ENCODE measurements at places on chromosomes 1 and 21.

DNA sequence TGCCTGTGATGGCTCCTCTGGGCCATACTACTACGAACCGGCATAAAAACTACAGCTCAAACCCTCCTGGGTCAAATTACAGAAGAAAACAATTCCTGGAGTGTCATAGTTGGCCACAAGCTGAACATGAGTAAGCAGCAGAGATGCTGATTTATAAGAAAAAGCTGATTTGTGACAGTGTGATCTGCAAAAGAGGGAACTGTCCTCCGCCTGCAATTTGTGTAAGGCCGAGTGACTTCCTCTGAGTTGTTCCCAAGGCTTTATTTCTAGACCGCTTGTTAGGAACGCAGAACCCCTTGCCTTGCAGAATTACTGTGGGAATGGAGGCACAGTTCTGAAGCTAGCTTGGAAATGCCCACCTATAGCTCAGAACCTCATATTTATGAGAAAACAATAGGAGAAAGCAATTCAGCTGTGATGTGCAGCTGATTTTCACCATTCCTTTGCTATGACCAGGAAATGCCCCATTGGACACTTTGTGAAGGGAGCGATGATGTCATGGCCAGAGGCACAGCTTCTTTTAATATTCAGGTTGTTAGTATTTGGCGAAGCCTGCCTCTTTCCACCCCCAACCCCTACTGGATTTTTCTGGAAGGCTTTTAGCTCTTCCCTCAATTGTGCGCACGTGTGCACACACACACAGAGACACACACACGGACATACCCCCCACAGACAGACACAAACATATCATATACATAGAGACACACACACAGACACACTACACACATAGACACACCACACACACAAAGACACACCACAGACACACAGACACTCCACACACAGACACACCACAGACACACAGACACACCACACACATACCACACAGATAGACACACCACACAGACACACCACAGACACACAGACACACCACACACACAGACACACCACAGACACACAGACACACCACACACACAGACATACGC lies 47.6 kb downstream of the IER5 start:
- DNase-seq: peak; percentile 96

DNA sequence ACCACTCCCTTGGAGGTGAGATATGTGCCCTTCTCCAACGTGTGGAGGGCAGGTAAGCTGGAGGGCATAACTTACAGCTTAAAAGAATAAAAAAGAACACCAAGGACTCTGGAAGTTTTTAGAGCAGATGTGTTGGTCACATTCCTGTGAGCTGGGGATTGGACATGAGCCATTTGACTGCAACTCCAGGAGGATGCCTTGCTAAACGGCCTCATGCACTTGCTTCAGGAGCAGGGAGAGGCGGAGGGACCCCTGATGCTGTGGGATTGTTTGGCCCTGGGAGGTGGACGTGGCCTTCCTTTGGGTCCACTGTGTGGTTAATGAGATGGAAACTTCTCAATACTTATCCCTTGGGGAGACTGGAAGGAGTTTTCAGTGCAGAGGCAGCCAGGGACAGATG lies 185.6 kb downstream of the RHOU start:
- DNase-seq: no peak

GRCh38 chr1:9680828-9681227 lies 29.3 kb downstream of the PIK3CD start:
- no peak for DNase-seq

DNA sequence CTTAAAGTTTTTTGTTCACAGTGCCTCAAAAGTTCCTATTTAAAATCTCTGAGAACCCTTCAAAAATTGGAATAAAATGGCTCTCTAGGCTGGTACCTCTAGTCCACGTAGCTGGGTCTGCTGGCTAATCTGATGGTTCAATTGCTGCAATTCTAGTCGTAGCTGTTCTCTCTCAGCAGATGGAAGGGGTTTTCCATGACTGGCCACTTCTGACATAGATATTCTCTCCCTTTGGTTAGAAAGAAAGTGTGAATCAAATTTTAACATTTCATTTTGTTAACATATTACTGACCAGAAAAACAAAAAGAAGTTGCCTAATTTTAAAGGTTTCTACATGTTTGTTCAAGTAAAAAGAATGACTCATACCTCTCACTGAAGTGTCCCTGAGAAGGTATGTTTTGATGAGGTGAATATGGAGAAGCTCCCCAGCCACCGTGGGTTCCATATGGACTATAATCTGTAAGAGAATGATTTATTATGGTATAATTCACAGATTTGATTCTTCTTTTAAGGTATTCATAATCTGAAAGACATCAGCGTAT lies 29.3 kb upstream of the SERPINC1 start:
- no peak for DNase-seq

DNA sequence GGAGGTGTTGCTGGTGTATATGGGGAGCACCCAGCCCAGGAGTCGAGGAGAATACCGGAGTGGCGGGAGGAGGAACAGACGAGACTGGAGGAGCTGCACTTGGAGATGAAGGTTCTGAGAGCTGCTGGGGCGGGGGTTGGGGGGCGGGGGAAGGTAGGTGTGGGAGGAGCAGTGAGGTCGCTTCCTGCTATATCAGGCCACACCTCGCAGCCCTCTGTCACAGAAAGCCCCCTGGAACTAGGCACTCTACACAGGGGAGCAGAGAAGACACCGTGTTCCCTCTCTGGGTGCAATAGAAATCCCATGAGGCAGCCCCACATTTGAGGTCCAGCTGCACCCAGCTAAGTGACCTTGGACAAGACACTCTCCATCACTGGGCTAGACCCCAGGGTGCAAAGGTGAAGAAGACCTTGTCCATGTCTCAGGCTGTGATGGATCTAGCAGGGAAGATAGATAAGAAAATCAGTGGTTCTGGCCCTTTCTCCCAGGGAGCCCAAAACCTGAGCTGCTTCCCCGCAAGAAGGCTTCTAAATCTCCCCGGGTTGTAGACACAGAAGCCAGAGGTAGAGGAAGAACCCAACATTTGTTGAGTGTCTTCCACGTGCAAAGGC lies 155.8 kb upstream of the EDN2 start:
- no peak for DNase-seq

DNA sequence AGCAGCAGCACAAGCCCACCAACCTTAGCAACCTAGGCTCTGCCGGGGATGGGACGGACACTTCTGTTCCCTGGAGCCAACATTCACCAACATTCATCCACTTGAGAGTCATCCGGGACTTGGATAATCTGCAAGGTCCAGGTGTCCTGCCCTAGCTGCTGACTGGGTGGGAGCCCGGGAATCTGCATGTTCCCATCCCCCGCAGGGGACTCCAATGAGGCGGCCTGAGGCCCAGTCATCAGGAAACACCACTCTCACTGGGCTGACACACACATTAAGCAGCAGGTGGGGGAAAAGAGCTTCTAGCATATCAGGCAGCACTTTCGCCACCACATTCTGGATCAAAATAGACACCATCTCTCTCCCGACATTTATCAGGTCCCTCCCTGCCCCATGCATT lies 38.4 kb upstream of the CCSAP start:
- no peak for DNase-seq

- peak; percentile 91 for DNase-seq
Observed at GRCh38 chr1:109617291-109617801, 2.1 kb downstream of the GNAT2 start.

- DNase-seq: peak; percentile 8
Observed at GRCh38 chr1:97006044-97006661, 284.6 kb downstream of the PTBP2 start.

DNA sequence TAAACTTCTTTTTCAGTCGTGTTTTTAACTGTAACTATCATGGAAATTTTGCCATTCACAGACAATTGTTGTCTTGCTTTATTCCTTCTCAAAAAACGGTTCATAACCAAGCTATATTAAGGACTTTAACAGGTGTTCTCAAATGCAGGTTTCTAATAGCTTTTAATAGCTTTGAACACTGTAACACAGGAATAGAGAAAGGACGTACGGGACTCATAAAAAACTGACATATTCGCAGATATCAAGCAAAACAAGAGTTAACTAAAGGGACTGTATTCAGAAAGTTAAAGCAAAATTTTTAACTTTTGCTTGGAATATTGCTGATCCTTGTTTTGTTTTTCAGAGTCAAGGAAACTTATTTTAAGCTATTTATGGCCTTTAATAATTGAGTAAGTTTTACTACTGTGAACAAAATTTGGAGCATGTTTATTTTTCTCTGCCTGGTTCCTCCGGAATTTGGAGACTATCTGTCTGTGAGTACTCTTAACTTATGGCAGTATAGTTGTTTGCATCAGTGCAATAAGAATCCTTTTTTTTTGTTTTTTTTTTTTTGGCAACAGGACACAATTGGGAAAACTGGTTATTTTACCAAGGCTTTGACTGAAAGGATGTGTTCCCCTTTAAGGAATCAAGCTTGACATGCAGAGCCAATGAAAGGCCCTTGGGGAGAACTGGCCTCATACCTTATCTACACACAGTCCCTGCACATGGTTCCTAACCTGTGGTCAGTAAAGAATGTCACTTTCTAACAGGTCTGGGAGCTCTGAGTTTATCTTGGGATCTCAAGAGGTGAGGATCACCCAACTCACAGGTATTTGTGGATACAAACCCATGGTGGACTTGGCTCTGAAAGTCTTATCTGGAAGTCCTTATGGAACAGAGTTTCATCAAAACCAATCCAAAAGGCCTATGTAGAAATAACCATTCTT lies 5.8 kb upstream of the CD46 start:
- DNase-seq: no peak

DNA sequence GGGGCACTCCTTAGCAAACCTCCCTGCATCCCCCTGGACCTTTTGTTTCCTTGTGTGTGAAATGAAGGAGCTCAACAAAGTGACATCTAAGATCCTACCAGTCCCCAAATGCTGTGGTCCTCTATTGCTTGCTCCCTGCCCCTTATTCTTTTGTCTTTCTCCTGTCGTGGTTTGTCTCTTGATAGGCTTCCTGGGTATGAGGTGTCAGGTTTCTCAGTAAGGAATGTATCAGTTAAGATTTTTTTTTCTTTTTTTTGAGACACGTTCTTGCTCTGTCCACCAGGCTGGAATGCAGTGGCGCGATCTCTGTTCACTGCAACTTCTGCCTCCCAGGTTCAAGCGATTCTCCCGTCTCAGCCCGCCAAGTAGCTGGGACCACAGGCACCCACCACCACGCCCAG lies 16.8 kb downstream of the CNIH3 start:
- no peak for DNase-seq

DNA sequence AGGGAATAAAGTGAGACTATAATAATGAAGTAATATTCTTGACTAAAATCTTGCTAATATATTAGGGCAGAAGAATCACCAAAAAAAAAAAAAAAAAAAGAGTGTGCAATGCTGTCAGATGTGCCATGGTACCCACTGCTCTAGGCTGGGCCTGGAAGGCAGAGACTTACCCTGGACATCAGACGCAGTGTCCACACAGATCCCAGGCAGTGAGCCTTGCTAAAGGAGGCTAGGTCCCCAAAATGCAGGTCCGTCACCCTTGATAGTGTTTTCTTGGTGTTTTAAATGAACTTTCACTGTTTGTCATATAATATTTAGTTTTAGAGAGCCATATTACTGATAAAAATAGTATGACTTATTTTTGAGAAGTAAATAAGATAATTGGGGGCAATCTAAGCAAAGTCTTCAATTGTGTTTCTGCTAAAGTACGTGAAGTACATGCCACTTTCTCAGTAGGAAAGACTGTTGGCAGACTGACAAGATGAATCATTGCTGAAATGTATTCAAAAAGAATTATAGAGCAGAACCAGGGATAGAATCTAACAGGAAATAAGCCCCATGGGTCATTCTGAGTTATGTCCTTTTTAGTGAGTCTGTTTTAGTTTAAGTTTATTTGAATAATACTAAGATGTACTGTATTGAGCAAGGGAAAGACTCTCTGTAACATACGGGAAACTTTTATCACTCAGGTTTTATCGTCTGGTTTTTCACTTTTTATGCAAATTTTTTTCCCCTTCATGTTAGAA lies 74.6 kb upstream of the PDC start:
- DNase-seq: no peak

GRCh38 chr21:45410151-45410864 lies 5.3 kb downstream of the COL18A1 start:
- no peak for DNase-seq

DNA sequence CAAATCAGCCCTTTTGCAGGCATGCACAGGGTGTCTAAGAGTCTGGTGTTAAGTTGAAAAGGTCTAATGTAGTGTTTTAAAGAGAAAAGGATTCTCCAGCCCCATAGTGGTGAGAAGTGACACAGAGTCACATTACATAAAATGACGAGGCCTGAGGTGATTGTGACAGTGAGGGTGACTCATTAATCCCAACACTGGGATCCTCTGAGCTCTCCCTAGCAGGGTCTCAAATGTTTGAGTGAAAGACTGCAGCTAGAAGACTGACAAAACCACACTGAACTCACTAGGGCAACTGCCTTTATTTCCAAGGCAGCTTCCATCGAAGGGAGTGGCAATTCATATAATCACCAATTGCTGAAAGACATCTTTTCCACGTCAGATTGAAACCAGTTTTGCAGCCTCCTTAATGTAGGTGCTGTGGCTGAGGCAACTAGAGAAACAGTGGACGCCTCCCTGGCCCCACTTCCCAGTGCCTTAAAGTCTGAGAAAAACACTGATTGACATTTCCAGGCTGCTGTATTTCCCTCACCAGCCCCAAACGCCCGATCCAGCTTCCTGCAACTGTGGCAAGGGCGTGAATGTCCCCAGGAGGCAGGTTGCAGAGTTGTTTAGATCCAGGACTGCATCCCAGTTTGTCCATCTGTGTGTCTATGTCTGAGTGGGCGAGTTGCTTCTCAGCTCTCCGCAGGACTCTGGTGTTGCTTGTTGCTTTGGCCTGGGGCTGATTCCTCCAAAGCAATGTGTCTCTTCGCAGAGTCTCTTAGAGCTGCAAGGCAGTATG lies 81.4 kb downstream of the RUNX1 start:
- peak; percentile 87 for DNase-seq

DNA sequence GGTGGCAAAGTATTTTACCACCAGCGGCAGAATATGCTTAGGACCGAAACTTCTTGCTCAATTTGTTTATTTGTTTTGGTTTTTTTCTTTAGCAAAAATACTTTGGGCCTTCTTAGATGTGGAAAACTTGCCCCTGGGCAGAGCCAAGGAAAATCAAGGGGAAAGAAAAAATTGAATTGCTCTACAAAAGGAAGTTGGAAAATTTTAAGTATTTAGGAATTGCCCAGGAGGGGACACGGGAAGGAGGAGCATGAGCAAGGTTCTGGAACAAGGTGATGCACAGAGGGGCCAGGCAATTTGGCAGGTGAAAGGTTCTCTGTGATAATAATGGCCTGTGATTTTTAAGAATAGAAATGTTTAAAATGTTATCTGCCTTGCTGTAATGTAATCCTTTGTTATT lies 28.6 kb downstream of the SGIP1 start:
- DNase-seq: no peak

GRCh38 chr1:182309631-182310351 lies 81.8 kb downstream of the GLUL start:
- DNase-seq: no peak

DNA sequence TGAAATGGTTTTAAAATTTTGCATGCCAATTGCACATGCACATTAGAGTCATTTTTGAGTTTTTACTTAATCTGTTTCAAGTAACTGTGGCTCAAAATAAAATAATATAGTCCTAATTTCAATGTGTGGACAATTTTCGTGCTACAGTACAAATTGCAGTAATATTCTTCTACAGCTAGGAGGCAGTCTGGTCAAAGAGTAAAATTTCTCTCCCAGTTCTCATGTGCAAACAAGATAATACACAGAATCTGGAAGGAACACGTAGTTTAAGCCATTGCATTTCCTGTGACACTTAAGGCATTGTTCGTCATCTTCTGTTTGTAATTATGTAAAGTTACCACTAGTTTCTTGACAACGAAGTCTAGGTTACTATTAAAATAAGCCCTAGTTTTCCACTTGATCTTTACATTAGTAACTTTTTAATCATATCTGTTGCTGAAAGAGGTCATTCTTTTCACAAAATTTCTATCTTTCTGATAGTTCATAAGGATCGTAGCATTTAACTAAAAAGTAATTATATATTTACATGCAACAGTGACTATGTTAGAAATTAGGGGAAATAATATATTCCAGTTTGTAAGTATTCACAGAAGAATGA lies 28.9 kb downstream of the ODR4 start:
- DNase-seq: peak; percentile 73
